ENCODE measurements at places on chromosomes 2 and 18. TPM values are rescaled to one million over a fixed set of nuclear protein-coding genes. Genes with fewer than 3 reads are reported as not detected.

Gene LRP1B
- 0.07 TPM for total RNA-seq

Gene CFAP221
- not detected for total RNA-seq

Gene ACTG2
- total RNA-seq, result not detected

Gene TUBB8B
- total RNA-seq, result not detected

Gene SNED1
- total RNA-seq, result 23.1 TPM

Gene PAX8
- 0.13 TPM for total RNA-seq

Gene GIGYF2
- total RNA-seq, result 75.9 TPM

Gene WDSUB1
- total RNA-seq, result 6.1 TPM
